A172 (cell line): ENCODE measurements at places on chromosomes 11 and 22.

GRCh38 chr11:111386611-111387150 is 7.6 kb upstream of the POU2AF1 start:
- DNase-seq, result no peak

DNA sequence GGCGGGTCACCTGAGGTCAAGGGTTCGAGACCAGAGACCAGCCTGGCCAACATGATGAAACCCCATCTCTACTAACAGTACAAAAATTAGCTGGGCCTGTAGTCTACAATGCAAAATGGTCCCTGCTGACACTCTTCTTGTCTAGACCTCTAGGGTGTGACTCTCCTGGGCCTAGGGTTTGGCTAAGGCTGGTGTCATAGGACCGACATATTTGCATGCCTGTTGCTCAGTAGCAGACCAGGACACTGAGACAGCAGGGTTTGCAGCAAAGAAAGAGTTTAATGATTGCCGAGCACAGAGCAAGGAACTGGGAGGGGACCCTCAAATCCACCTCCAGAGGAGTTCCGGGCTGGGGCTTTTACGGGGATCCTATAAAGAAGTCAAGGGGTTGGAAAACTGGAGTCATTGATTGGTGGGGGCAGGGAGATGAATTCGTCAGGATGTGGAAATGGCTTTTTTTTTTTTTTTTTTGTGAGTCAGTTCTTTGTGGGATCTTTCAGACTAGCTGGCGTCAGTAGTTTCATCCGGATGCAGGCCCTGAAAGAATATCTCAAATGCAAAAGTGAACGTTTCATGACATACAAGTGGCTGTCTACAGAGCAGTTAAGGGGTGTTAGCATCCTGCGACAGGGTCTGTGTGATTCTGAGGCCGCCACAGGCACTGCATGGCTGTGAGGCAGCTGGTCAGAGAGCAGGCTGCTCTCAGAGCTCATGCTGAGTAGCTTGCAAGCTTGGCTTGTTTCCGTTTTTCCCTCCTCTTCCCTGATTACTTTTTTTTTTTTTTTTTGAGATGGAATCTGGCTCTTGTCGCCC is 27.2 kb upstream of the A4GALT start:
- peak; percentile 52 for DNase-seq

- DNase-seq, result no peak
Observed at GRCh38 chr11:57408771-57409170, 18.1 kb downstream of the SLC43A3 start.

DNA sequence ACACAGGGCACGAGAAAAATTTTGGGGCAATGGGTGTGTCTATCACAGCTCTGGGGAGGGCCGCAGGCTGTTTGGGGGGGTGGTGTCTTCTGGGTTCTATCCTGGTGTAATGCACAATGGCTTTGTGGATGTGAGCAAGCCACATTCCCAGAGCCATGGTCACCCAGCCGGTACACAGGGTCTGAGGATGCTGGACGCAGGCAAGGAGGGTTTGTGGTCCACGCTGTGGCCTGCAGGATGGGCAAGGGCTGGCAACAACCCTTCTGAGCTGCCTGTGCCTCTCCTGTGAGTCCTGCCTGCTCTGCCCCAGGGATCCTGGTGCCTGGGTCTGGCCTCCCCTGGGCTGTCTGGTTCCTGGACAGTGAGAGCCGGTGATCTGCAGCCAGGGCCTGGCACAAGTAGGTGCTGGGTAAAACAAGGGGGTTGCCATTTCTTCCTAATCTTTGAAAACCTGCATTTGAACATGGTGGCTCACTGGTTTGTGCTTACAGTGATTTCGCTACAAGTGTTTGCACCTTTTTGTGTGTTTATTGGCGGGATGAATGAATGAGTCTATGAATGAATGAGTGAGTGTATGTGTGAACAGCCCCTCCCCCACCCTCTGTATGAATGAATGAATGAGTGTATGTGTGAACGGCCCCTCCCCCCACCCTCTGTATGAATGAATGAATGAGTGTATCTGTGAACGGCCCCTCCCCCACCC is 4.4 kb upstream of the MRPL23 start:
- DNase-seq, result no peak

DNA sequence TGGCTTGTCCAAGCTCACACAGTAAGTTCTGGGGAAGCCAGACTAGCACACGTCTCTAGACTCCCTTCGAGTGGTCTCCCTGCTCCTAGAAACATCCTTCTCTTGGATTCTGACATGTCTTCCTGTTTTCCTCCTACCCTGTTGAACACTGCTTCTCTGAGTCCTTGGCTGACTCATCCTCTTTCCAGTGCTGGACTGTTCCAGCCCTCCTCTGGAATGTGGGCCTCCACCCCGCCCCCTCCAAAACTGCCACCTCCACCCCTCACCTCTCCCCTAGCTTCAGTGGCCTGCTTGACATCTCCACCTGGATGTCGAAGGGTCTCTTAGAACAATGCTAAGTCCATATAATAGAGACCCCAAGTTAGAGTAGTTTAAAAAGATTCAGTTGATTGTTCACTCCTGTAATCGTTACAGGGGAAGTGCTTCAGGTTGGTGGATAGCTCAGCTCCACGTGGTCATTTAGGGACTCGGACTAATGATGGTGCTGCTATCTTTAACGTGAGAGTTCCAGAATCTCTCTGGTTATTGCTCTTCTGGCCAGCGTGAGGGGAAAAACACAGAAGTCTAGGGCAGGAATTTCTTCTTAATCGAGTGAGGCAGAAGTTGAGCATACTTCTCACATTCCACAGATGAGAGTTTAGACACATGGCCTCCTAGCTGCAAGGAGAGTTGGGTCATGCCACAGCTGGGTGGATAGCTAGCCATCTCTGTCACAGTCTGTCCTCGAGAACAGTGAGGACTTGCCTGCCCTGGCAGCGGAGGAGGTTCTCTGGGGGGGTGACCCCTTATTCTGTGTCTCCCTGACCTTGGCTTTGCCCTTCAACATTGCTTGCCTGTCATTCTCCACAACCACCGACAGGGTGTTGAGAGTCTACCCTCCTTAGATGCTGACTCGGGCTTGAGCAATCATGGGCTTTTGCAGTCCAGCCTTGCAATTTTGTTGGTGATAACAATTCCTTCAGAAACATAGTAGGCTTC is 4.7 kb upstream of the C11orf96 start:
- DNase-seq, result peak; percentile 81
